ENCODE measurements at places on chromosomes 12 and 14.

- H3K4me3 ChIP-seq = peak overlapping the region; percentile 36
- H3K27ac ChIP-seq = no peak overlapping the region
- H3K4me1 ChIP-seq = peaks cover 35% of the 10 kb centered on the region
- H3K36me3 ChIP-seq = no peaks in the 10 kb centered on the region
- H3K27me3 ChIP-seq = peaks cover 99% of the 10 kb centered on the region
Measured at GRCh38 chr12:116878567-116879508, 2.4 kb downstream of the HRK start.

GRCh38 chr14:24911324-24912109, 138.4 kb downstream of the STXBP6 start:
- no peak overlapping the region for H3K27ac ChIP-seq
- no peak for DNase-seq
- peaks cover 16% of the 10 kb centered on the region for H3K4me1 ChIP-seq
- H3K27me3 ChIP-seq = no peaks in the 10 kb centered on the region

- no peak overlapping the region for H3K27ac ChIP-seq
- DNase-seq = no peak
- H3K4me1 ChIP-seq = peaks cover 33% of the 10 kb centered on the region
- H3K36me3 ChIP-seq = peaks cover 4% of the 10 kb centered on the region
- H3K4me3 ChIP-seq = no peak overlapping the region
Measured at GRCh38 chr14:60095781-60096450, 4.2 kb downstream of the PCNX4 start.

- H3K4me1 ChIP-seq = peaks cover 6% of the 10 kb centered on the region
- no peaks in the 10 kb centered on the region for H3K36me3 ChIP-seq
- no peak overlapping the region for H3K4me3 ChIP-seq
- H3K27me3 ChIP-seq = no peaks in the 10 kb centered on the region
- DNase-seq = no peak
Measured at GRCh38 chr12:94426049-94426448, 33.6 kb downstream of the CEP83 start.

- H3K27ac ChIP-seq = peak overlapping the region; percentile 84
- peak; percentile 82 for DNase-seq
- no peaks in the 10 kb centered on the region for H3K36me3 ChIP-seq
- no peaks in the 10 kb centered on the region for H3K27me3 ChIP-seq
- H3K4me1 ChIP-seq = peaks cover 18% of the 10 kb centered on the region
Measured at GRCh38 chr12:8914716-8915526, 612 bp downstream of the PHC1 start.

GRCh38 chr14:40656311-40656710, 950.4 kb upstream of the LRFN5 start:
- H3K36me3 ChIP-seq = no peaks in the 10 kb centered on the region
- no peak for DNase-seq
- no peaks in the 10 kb centered on the region for H3K4me1 ChIP-seq
- no peak overlapping the region for H3K4me3 ChIP-seq
- H3K27ac ChIP-seq = no peak overlapping the region
- no peaks in the 10 kb centered on the region for H3K27me3 ChIP-seq

DNA sequence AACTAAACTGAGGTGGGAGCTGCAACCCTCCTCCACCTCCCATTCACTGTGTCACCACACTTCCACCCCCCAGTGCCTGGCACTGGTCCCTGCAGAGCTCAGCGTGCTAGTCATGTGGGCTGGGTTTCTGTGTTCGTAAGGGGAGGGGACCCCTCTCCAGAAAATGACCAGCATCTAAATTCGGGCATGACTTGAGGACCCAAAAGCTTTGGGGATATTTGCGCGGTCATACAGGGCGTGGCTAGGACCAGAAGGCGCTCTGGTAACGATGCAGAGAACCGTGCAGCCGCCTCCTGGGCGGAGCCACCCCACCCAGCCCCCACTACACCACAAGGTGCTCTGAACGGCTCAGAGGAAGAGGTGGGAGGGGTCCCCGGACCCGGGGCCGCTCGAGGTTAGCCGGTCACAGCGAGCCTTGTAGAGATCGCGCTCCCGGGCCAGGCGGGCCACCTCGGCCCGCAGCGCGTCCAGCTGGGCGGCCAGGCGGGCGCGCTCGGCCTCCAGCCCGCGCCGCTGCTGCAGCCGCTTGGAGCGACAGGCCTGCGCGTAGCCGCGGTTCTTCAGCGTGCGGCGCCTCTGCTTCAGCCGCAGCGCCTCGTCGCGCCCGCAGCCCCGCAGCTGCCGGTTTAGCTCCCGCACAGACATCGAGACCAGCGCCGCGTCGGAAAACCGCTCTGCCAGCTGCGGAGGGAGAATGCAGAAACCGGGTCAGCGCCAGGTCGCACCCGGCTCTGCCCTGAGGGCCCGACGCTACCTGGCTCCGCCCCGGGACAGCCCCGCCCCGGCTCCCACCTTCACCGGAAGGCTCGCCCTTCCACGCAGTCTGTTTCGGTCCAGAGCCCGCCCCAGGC, 9.8 kb downstream of the CPNE6 start:
- peaks cover 16% of the 10 kb centered on the region for H3K4me1 ChIP-seq
- peak overlapping the region; percentile 53 for H3K4me3 ChIP-seq
- no peak for DNase-seq
- H3K27ac ChIP-seq = no peak overlapping the region
- H3K36me3 ChIP-seq = no peaks in the 10 kb centered on the region

DNA sequence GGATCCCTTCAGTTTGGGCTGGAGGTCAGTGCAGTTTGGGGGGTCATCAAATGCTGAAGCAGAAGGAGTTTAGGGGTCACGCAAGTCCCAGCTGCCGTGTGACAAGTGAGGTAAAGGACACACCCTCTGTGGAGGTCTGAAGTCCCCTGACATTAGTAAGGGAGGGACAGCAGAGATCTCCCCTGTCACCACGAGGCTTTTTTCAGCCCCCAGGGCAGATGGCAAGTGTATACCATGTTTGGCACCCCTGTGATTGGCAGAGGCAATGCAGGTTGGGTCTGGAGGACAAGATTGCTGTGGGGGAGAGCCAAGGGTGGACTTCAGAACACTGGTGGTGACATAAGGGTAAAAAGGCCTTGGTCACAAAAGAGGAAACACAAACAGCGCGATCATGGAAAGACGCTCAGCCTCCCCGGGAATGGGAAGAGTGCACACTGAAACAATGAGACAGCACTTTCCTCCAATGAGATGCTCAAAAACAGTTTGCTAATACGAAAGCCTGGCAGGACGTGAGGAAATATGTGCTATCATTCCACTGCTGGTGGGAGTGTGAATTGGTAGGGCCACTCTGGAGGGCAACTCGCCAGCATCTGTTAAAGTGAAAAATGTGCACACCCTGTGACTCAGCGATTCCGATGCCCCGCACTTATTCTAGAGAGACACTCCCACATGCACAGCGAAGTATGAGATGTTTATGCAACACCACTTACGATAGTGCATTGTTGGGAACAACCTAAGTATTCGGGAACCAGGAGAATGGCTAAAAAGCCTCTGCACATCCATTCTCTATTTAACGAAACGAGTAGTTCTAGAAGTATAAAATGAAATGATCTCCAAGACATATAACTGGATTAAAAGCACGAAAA, 14.4 kb upstream of the CD27 start:
- peaks cover 17% of the 10 kb centered on the region for H3K4me1 ChIP-seq
- DNase-seq = peak; percentile 96
- H3K36me3 ChIP-seq = no peaks in the 10 kb centered on the region

GRCh38 chr12:10101648-10102220, 2.9 kb upstream of the CLEC1A start:
- H3K27me3 ChIP-seq = no peaks in the 10 kb centered on the region
- H3K4me1 ChIP-seq = peaks cover 24% of the 10 kb centered on the region
- H3K4me3 ChIP-seq = no peak overlapping the region
- DNase-seq = no peak

- no peaks in the 10 kb centered on the region for H3K36me3 ChIP-seq
- no peaks in the 10 kb centered on the region for H3K27me3 ChIP-seq
- no peak for DNase-seq
- H3K4me3 ChIP-seq = no peak overlapping the region
Measured at GRCh38 chr14:72644758-72645489, 249.0 kb downstream of the DPF3 start.

DNA sequence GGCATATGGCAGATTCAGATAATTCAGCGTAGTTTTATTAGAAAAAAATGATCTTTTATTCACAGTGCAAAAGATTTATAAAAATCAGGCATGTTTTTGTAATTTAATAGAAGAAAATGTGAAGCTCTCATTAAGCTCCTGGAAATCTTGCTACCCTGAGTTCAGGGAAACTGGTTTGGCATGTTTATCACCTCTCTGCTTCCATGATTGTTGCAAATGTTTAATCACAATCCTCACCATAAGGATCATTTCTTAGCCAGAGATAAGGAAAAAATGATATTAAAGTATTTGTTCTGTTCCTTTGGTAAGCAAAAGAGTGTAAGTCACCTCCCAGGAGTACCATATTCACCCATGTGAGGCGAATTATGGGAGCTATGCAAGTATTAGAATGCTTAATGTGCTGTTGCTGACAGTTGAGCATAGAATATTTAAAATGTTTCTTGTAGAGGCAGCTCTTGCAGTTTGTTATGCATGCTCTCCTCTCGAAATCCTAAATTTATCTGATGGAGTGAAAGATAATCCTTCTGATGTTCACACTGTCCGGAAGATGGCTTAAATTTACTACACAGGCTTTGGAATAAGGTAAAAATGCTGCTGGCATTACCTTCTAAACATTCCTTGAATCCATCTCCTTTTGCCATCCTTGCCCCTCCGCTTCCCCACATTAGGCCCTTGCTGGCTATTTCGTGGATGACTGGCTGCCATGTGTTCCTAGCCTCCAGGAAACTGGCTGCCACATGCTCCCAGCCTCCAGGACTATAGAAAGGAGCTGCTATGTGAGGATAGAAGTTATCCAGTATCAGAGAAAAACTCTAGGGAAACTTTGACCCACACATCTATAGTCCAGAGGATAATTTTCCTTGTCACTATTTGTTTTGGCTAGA, 115.8 kb upstream of the CCDC198 start:
- H3K27me3 ChIP-seq = no peaks in the 10 kb centered on the region
- H3K4me1 ChIP-seq = no peaks in the 10 kb centered on the region
- no peaks in the 10 kb centered on the region for H3K36me3 ChIP-seq
- DNase-seq = no peak
- H3K4me3 ChIP-seq = no peak overlapping the region
- H3K27ac ChIP-seq = no peak overlapping the region

GRCh38 chr12:93380480-93381121, 2.9 kb downstream of the NUDT4 start:
- H3K36me3 ChIP-seq = no peaks in the 10 kb centered on the region
- DNase-seq = no peak
- H3K27me3 ChIP-seq = no peaks in the 10 kb centered on the region
- peak overlapping the region; percentile 88 for H3K4me3 ChIP-seq

DNA sequence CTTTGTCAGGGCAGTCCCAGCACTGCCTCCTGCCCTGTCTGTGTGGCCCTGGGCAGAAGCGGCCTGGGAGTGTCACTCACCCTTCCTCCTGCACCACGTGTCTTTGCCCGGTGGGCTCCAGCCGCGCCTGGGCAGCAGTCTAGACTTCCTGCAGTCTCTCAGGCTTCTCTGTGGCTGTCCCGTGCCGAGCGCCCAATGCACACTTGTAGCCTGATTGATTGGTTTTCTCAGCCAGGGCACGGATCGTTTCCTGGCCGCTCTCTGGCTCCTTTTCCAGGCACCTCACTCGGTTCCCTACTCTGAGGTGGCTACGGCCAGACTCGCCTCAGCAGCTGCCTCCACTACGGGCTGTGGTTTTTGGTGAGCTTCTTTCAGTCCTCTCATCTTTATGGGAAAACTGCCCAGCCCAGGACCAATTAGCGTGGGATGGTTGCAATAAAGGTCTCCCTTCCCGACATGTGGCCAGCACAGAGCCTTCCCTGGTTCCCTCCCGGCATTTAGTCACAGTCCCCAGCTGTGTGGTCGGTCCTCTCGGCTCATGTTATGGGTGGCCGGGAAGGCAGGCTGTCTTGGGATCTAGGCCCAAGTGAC, 133.1 kb downstream of the CACNA1C start:
- peaks cover 14% of the 10 kb centered on the region for H3K4me1 ChIP-seq
- no peak overlapping the region for H3K27ac ChIP-seq
- DNase-seq = no peak

GRCh38 chr12:57146961-57147944, at the start of gene LRP1-AS:
LRP1-AS (minus strand) TSS chr12:57147619.
- H3K4me3 ChIP-seq = no peak within 1 kb of the TSS
- H3K4me1 ChIP-seq = peaks cover 82% of the 10 kb centered on the region
- peaks cover 45% of the 10 kb centered on the region for H3K36me3 ChIP-seq
- peak within 1 kb of the TSS; percentile 91 for H3K27ac ChIP-seq
